Cerebellum (tissue), 4 donors: ENCODE measurements at places on chromosomes 16 and 17. TPM values are rescaled to one million over a fixed set of nuclear protein-coding genes. Genes with fewer than 3 reads are reported as not detected.

Gene PRSS33
- total RNA-seq: not detected

Gene ZFP1
- 38.5 TPM for total RNA-seq

Gene TNFSF13
- 1.1 TPM for total RNA-seq

Gene MYH8
- 0.27 TPM for total RNA-seq

Gene HP
- total RNA-seq: 0.27 TPM

Gene FZD2
- 4.4 TPM for total RNA-seq

Gene TCAP
- total RNA-seq: 1.7 TPM

Gene ATP6V0D1
- 74.9 TPM for total RNA-seq

Gene PRM3
- not detected for total RNA-seq

Gene ABCA3
- 45.2 TPM for total RNA-seq

Gene XPO6
- 87.2 TPM for total RNA-seq
